ENCODE measurements at places on chromosomes 3 and 15. TPM values are rescaled to one million over a fixed set of nuclear protein-coding genes. Genes with fewer than 3 reads are reported as not detected.
A peak's percentile ranks its signal among the peaks of the same experiment; 100 is the strongest.

- DNase-seq: no peak
Observed at GRCh38 chr3:126135071-126135405, 45.3 kb downstream of the ALDH1L1 start.

NANOGP8 gene
- polyA plus RNA-seq: 0.16 TPM

CMTM7 gene
- polyA plus RNA-seq: 4.7 TPM

DNA sequence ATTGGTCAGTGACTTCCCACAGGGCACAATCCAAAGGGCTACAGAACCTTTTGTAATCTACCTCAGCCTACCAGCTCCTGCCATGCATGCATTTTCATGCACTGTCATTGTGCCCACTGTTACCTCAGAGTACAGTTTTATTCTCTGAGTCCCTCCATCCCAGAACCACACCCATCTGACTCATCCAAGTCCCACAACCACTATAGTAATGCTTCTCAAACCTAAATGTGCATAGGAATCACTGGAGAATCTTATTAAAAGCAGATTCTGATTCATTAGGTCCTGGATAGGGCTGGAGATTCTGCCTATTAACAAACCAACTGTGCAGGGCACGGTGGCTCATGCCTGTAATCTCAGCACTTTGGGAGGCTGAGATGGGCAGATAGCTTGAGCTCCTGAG, 3.7 kb upstream of the B3GALNT1 start:
- DNase-seq: no peak

ABHD14A gene
- 5.1 TPM for polyA plus RNA-seq

KBTBD13 gene
- polyA plus RNA-seq: 0.07 TPM

CFAP161 gene
- polyA plus RNA-seq: 0.97 TPM

- DNase-seq: no peak
Observed at GRCh38 chr15:99282586-99282985, 31.3 kb downstream of the LRRC28 start.

DNA sequence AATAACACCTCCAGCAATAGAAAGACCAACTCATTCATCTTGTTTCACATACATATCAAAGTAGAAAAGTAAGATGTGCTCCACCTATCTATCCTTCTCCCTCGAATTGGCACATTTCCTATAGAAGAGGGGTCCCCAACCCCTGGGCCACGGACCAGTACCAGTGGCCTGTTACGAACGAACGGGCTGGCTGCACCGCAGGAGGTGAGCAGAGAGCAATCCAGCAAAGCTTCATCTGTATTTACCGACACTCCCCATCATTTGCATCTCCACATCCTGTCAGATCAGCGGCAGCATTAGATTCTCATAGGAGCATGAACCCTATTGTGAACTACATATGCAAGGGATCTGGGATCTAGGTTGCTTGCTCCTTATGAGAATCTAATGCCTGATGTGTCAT, 95.0 kb upstream of the CGNL1 start:
- DNase-seq: no peak

DNA sequence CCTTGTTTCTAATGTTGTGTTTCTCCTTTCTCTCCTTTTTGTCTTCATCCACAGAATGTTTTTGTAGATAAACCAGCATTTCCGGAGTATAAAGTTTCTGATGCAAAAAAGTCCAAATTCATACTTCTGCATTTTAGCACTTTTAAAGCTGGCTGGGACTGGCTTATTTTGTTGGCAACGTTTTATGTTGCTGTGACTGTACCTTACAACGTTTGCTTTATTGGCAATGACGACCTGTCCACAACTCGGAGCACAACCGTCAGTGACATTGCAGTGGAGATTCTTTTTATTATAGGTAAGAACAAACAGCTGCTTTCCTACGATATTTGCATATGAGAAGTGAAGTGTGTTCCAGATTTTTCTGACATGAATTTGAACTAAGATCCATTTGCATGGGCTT, 199.4 kb downstream of the KCNH8 start:
- no peak for DNase-seq

CACNA1D gene
- polyA plus RNA-seq: 0.23 TPM

DNA sequence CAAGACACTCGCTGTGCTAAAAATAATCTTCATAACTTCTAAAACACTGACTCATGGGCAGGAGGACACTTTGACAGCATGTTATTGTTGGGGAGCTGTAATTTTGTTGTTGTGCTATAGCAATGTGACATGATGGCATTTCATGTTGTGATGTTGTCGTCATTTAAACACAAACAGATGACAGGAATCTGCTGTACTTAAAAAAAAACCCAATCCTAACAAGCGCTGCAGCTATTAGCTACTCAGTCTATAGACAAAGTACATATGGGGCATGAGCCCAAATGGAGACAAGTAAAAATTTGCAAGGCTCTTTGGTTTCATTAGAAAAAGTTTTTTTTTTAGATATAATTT, 828 bp upstream of the ATOSA start:
- no peak for DNase-seq

DNA sequence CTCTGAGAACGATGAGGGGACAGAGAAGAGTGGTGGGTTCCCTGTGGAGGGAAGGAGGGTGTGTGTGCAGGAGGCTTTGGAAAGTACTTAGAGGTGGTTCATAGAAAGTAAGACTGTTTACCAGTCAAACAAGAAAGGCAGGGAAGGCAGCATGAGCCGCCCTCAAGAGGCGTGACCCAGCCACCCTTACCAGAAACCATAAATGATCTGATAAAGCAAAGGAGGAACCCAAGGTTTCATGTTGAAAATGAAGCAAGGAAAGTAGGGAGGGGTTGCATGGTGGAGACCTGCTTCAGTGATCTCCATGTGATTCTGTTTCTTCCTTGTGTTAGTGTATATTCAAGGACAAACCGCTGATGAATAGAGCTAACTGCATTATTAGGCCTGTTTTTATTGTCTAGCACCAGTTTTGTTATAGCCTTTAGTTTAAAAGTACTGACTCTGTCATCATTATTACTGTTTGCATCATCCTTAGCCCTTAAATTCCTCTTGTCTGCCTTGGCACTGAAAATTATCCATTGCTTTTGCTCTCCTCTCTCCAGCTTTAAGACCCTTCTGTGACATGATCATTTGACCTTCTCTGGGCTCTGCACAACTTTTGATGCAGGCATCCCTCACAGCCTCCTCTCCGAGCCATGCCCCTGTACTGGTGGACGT, 96.1 kb downstream of the STAC start:
- no peak for DNase-seq

- no peak for DNase-seq
Observed at GRCh38 chr3:39323494-39323893, 6.0 kb upstream of the CCR8 start.

DNA sequence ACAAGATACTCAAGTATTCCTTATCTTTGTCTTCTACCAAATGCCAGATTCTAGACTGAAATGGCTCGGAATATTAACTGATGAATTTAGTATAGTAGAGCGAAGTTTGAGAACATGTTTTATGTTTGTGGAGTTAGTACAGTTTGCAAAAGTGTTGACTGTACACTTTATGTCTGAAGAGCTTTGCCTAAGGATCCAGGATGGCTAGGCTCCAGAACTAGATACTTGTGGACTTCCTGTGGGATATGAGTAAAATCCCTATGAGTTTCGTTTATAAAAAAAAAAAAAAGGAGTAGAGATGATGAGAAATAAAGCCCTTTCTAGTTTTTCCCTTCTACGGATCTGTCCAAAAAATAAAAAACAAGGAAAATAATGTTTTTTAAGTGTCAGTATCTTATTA, 96.7 kb downstream of the TP63 start:
- no peak for DNase-seq

DNA sequence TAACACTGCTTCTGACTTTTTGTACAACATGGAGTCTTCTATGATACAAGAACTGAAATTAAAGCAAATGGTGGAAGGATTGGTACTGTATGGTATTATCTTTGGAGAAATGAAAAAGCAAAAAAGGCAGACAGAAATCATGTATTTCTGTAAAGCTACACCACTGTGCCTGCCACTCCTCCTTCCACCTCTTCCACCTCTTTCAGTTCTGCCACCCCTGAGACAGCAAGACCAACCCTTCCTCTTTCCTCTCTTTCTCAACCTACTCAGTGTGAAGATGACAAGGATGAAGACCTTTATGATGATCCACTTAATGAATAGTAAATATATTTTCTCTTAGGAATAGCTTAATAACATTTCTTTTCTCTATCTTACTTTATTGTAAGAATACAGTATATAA, 57.0 kb downstream of the CD200 start:
- no peak for DNase-seq

DNA sequence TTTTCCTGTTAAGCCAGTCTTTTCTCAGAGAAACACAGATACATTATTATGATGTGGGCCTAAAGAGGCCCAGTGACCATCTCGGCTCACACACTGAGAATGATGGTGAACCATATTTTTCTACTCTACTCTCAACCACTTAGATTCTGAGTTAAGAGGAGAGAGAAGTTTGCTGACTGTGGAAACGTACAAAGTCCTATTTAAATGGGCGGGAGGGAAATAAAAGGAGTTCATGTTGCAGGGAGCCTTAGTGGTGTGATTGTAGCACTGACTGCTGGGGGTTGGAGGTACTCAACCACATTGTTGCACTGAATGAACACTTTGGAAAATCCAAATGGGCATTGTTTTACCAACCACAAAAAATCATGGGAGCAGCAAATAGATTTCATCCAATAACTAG, 51.0 kb downstream of the ATP8B4 start:
- no peak for DNase-seq

GRCh38 chr3:64621726-64622395, 65.9 kb downstream of the ADAMTS9 start:
- DNase-seq: no peak

SLC28A1 gene
- polyA plus RNA-seq: not detected

FETUB gene
- polyA plus RNA-seq: not detected

DNA sequence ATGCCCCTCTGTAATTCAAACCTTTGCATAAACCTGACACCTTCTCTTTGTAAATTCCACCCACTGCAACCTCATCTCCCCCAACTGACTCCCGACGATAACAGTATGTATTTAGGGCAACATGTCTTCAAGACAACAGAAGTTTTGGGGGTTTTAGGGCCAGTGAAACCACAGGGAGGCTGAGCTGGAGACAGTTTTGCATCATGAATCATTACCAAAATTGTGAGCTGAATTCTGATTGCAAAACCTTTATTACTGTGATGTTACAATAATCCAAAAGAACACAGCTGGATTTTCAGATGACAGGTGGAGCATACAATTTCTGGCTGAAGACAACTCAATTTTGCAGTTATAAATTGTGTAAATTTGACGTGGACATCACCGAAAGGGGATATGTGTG, 281.3 kb upstream of the TTC14 start:
- DNase-seq: no peak

GRCh38 chr15:28132524-28133275, 33.6 kb upstream of the OCA2 start:
- no peak for DNase-seq

ACVR2B gene
- polyA plus RNA-seq: 3.7 TPM

DNA sequence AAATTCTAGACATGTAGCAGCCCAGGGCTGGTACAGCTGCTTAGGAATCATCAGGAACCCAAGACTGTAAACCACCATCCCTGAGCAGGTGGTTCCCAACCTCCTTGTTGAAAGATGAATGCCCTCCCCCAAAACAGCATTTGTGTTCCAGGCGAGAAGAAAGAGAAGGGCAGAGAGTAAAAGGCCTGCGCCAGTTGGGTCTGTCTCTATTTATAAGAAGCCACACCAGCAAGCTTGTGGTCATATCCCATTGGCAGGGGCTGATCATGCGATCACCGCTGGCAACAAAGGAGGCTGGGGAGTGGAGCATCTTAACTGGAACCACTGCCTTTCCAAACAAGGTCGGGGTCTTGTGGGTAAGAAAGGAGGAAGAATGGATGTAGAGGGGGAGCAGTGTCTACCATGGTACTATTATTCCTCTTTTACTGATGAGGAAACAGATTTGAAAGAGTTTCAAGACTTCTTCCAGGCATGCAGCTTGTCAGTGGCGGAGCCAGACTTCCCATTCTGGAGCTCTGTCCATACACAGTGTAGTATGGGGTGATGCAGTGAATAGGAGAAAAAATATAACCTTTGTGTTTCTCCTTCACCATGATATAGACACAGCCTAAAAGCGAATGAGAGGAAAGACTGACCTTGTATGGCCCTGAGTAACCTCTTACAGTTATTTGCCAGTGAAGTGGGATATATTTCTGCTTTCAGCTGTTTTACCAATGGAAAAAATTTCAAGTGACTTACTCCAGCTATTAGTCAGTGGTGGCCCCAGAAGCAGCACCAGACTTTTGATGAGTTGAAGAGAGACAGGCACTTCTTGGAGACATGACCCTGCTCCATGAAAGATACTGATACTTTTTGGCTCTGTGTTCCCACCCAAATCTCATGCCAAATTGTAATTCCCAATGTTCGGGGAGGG, 222.6 kb downstream of the ABHD5 start:
- no peak for DNase-seq

FRMD5 gene
- 0.17 TPM for polyA plus RNA-seq

DNA sequence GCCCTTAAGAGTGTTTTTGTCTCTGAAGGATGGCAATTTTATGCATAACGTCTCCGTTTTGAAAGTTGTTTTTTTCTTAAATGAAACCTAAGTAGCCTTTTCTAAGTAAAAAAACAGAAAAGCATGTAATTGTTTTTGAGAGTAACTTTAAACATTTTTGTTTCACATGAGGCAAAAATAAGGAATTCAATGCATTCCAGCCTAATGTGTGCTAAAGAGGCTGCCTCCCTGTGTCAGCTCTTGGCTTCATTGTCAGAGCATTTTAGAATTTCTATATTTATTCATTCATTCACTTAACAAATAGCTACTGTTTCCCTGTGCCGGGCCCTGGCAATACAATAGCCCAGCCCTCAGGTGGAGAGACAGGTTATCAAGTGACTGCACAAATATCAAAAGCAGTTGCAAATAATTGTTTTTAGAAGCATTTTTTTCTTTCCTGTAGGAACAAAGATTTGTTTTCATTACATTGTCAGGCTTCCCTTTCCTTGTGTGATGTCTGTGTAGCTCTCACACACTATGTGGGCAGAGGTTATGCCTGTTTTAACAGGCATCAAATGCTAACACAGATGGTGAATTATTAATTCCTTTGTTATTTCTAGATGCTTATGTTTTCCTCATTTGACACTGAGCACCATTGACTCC, 81.9 kb downstream of the CCK start:
- DNase-seq: no peak

C15orf62 gene
- 0.52 TPM for polyA plus RNA-seq

EAF2 gene
- 2.3 TPM for polyA plus RNA-seq

GRCh38 chr15:69181424-69181823, 21.0 kb downstream of the GLCE start:
- DNase-seq: no peak

- DNase-seq: no peak
Observed at GRCh38 chr3:105866656-105867653, 1.9 kb downstream of the CBLB start.

- DNase-seq: peak; percentile 72
Observed at GRCh38 chr15:31327669-31328427, 1.2 kb downstream of the KLF13 start.

- no peak for DNase-seq
Observed at GRCh38 chr3:10193692-10194327, 29.1 kb downstream of the IRAK2 start.

GRCh38 chr15:48945386-48945785, 18.3 kb downstream of the SHC4 start:
- DNase-seq: no peak

DNA sequence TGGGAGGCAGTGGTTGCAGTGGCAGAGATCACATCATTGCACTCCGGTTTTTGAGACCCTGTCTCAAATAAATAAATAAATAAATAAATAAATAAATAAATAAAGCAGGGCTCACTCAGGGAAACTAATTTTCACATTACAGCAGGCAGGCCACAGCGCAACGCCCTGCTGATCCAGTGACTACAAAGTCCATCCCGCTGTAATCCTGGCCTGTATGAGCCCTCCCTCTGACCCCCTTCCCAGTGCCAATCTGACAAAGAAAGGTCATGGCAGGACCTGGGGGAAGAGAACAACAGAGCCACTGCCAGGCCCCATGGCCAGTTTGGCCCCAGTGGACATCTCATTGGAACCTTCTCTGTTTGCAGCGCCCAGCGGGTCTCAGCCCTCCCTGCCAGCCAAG, 9.3 kb downstream of the SH3BP5 start:
- DNase-seq: peak; percentile 27

SI gene
- polyA plus RNA-seq: not detected

Data from ovary (tissue), 10 donors.